ENCODE measurements at places on chromosomes 12 and 14.

DNA sequence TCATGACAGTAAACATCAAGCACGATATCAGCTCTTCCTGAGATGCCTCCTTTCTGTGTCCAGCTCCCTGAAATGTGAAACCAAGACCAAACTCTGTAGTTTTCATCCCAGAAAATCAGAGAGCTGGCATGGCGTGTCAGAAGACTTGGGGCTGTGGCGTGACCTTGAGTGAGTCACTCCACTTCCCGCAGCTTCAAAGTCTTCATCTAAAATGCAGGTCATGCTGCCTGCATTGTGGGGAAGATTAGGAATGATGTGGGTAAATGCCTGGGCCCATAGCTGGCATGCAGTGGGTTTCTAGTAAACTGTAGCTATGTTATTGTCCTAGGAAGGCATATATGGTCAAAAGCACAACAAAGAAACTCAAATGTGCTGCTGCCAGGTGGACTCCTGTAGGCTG lies 28.8 kb downstream of the OAS2 start:
- DNase-seq, result no peak

DNA sequence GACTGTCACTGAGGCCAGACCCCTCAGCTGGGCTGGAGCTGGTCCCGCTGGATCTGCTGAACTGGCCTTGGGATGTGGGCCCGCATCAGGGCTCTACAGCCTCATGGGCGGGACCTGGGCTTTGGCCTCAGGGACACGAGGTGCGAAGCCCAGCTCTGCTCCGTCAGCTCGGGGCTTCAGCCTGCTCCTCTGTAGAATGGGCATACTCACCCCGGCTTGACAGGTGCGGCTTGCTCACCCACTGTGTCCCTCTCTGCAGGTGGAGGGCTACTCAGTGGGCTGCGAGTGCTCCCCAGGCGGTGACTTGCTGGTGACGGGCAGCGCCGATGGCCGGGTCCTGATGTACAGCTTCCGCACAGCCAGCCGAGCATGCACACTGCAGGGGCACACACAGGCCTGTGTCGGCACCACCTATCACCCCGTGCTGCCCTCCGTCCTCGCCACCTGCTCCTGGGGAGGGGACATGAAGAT lies 57.6 kb downstream of the BEGAIN start:
- DNase-seq, result no peak

DNA sequence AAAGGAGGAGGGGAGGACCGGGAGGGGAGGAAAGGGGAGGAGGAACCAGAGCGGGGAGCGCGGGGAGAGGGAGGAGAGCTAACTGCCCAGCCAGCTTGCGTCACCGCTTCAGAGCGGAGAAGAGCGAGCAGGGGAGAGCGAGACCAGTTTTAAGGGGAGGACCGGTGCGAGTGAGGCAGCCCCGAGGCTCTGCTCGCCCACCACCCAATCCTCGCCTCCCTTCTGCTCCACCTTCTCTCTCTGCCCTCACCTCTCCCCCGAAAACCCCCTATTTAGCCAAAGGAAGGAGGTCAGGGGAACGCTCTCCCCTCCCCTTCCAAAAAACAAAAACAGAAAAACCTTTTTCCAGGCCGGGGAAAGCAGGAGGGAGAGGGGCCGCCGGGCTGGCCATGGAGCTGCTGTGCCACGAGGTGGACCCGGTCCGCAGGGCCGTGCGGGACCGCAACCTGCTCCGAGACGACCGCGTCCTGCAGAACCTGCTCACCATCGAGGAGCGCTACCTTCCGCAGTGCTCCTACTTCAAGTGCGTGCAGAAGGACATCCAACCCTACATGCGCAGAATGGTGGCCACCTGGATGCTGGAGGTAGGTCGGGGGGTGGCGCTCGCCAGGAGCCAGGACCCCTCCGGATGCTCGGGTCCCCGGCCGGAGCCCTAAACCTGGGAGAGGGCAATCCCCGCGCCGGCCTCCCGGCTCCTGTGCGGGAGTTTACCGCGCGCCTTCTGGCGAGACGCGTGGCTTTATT lies at the start of gene CCND2:
CCND2 (plus strand) TSS at position 111 of the 744 bp plus-strand sequence; CDS start at position 390, 279 bp downstream.
- DNase-seq, result peak; percentile 35

GRCh38 chr14:60221457-60221856 lies 27.6 kb upstream of the PPM1A start:
- DNase-seq, result no peak

- no peak for DNase-seq
Observed at GRCh38 chr12:2058837-2059236, 6.0 kb downstream of the CACNA1C start.

DNA sequence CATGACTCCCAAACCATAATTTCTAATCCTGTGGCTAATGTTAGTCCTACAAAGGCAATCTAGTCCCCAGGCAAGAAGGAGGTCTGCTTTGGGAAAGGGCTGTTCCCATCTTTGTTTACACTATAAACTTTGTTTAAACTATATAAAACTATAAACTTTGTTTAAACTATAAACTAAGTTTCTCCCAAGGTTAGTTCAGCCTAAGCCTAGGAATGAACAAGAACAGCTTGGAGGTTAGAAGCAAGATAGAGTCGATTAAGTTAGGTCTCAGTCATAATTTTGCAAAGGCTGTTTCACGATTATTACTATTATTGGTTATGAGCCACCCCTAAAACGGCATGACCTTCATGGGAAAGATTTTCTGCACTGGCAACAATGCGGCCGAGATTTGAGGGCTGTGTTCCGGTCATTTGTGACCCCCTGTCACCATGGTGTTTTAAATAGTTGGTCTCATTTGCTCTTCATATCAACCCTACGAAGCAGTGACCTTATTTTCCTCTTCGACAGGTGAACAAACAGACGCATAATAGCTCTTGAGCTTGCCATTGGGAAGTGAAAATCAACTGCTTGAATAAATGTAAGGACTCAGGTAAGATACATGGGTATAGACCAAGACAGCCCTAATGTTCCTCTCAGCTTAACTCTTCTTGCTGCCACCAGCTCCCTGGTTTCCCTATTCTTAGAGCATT lies 322.6 kb upstream of the TMEM132C start:
- DNase-seq, result no peak

- DNase-seq, result no peak
Observed at GRCh38 chr12:2413999-2414792, 361.4 kb downstream of the CACNA1C start.

GRCh38 chr14:24392325-24393091 lies 6.3 kb upstream of the NYNRIN start:
- no peak for DNase-seq

- peak; percentile 73 for DNase-seq
Observed at GRCh38 chr14:60980811-60981632, at the start of the genes SLC38A6 and TRMT5. Gene SLC38A6, plus strand, starts transcription at chr14:60981245. Its CDS starts 33 bp downstream, at chr14:60981278. Gene TRMT5, minus strand, starts transcription at chr14:60981079. Its CDS starts 106 bp downstream, at chr14:60980973.

- peak; percentile 15 for DNase-seq
Observed at GRCh38 chr14:93033983-93034670, 81.6 kb downstream of the ITPK1 start.

GRCh38 chr12:111428081-111428727 lies 22.5 kb downstream of the SH2B3 start:
- DNase-seq, result no peak

- no peak for DNase-seq
Observed at GRCh38 chr12:11827091-11828061, 177.9 kb downstream of the ETV6 start.

- DNase-seq, result no peak
Observed at GRCh38 chr12:3366451-3367110, 124.4 kb upstream of the PRMT8 start.
